ELF-1 (cell line): ENCODE measurements at places on chromosomes 1 and 21.

DNA sequence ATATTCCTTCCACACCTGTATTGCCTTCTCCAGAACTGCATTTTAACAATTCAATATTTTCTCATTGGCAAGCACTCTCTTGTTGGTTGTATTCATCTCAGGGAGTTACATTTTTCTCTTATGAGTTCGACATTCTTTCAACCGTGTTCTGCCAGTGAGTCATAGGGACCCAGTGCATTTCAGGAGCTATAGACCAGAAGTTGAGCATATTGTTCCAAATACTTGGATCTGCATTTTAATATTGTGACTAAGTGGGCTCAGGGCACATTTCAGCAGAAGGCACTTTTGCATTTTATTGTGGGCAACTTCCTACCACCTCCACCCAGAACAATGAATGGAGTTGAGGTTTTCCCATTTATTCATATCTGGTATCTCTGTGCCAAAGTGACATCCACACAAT, 132.8 kb downstream of the TNFSF18 start:
- DNase-seq, result no peak

GRCh38 chr1:1135339-1136136, 19.6 kb upstream of the C1orf159 start:
- DNase-seq, result no peak

- no peak for DNase-seq
Observed at GRCh38 chr1:159853417-159854115, 8.9 kb downstream of the VSIG8 start.

GRCh38 chr1:62869217-62869754, 85.4 kb downstream of the ATG4C start:
- no peak for DNase-seq
